Stimulated activated CD4-positive, alpha-beta T cell treated with anti-CD3 and anti-CD28 coated beads, Interleukin-15, amount 100 ng/mL, for 1 hour (primary cell): ENCODE measurements at places on chromosomes 12 and 14.

GRCh38 chr12:15152868-15153267 lies 68.3 kb downstream of the RERG start:
- no peak for DNase-seq

- DNase-seq, result no peak
Measured at GRCh38 chr12:120225200-120225558, 24.3 kb upstream of the RPLP0 start.

DNA sequence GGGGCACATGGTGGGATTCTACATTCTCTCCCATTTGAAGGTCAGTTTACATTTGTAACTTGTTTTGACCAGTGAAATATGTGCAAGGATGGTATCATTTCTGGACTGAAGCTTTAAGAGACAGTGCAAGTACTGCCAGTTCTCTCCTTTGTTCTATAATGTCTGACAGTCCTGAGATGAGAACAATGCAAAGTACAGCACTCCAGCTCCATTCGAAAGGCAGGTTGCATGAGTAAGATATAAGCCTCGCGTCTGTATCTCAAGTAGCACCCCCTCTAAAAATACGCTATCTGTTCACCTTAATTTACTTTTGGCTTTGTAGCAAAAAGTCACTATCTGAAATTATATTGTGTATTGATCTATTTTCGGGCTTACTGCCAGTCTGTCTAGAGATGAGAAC lies 1122.2 kb upstream of the TMEM132C start:
- DNase-seq, result no peak

DNA sequence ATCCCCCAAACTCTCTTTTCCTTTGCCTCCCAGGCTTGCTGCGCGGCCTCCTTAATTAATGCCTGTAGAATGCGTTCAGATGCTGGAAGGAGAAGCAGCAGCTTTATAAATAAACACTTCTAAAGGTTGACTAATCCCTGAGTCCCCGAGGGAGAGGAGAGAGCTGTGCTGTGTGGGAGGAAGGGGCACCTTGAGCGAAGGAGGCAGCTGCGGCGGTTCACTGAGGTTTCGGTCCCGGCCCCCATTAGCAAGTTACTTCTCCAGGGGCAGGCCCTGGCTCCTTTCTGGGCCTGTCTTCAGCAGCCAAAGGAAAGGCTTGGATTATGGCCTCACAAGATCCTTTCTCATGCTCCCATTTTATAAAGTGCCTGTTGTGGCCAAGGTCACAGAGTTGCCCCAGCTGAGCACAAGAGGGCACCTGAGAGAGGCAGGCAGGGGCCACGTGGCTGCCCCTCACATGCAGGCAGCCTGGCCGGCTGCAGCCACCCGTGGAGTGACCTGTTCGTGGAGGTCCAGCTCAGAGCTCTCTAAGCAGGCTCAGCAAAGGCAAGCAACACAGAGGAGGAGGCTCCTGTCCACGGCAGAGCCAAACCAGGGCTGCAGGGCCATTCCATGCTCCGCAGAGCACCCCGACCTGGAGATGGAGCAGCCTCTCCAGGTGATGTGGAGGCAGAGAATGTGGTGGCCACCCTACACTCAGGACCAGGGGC lies 15.0 kb upstream of the CACNA2D4 start:
- DNase-seq, result no peak

- DNase-seq, result no peak
Measured at GRCh38 chr14:68314642-68315041, 478.2 kb downstream of the ZFP36L1 start.

DNA sequence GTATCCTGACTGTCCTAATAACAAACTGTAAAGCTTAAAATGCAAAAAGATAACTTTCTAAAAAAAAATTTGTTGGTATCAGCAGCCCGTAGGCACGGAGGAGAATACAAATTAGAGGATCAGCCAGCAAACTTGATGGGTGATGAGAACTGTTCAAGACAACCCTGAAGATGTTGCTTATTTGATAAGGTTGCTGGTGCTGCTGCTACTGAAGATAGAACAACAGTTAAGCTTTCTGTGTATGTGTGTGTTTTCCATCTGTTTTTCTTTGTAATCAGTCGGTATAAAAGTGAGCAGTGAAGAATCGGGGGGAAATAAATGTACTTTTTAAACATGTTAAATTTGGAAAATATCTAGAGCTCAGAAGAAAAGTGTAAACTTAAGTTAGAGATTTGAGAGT lies 67.4 kb upstream of the POC1B start:
- no peak for DNase-seq

DNA sequence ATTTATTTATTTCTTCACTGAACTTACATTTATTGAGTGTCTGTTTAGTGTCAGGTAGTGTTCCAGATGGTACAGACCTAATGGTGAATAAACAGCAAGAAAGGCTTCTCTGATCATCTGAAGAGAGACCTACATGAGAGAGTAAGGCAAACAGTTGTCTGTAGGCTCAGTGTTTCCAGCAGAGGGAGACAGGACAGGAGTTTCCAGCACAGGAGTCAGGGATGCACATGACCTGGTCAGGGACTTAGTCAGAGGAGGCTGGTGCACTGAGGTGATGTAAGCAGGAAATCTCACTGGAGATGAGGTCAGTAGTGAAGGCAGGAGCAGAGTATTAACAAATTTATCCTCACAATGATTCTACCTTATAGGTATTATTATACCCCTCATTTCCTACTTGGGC lies 233.2 kb downstream of the MDGA2 start:
- no peak for DNase-seq

DNA sequence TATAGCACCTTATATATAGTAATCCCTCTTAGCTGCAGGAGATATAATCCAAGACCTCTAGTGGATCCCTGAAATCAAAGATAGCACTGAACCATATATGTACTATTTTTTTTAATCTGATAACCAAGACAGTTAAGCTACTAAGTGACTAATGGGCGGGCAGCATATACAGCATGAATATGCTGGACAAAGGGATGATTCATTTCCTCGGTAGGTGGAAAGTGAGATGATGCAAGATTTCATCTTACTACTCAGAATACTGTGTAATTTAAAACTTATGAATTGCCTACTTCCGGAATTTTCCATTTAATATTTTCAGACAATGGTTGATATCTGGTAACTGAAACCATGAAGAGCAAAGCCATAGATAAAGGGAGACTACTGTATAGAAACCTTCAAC lies 36.2 kb downstream of the PRMT8 start:
- no peak for DNase-seq

DNA sequence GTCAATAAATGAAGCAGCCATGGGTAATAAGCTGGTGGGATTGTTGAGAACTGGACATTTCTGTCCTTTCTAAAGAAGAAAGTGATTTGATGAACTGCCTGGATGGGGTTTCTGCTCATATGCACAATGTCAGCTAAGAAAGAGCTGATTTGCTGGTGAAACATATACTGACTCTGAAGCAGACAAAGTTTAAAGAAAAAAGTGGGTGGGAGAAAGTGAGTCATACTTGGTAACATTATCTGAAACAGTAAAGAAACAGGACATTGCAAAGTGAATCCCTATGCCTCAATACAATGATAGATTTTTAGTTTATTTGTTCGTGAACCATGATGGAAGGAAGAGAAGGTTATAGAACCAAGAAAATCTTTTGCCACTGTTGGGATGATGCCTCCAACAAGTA lies 95.6 kb upstream of the DNM1L start:
- no peak for DNase-seq

GRCh38 chr12:107732365-107732764 lies 28.6 kb downstream of the PRDM4 start:
- DNase-seq, result no peak

DNA sequence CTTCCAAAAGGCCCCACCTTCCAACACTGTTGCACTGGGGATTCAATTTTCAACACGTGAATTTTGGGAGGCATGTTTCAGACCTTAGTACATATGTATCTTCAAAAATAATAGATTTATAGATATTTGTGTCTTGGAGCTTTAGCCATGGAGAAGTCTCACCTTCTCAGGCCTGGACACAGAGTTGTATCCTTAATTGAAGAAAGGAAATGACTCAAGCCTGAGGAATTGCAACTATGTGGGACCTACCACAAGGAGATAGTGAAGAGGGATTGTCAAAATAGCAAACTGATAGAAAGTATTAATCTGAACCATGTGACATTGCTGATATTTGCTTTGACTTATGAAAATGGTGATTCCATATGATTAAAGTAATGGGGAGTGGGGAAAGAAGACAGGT lies 89.8 kb downstream of the ACSS3 start:
- no peak for DNase-seq

DNA sequence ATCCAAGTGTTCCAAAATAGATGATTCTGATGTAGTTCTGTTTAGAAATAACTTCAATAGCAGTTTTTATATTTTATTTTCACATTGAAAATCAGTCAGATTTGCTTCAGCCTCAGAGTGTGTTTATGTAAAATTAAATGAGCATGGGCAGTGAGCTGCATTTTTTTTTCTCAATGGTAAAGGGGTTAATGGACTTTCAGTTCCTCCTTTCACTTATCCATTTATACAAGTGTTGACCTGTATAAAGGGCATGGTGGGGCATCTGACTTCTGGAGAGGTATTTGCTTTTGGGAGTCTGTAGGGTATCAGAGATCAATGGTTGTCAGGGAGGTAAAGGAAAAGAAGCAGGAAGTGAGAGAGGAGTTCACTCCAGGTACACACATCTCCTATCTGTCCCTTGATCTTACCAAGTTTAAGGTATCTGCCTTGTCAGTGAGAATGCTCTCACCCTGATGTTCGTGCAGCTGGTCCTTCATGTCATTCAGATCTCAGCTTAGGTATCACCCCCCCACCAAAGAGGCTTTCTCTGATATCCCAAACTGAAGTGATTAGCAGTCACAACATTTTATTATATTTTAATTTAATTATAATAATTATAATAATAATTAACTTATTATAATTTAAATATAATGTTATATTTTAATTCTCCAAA lies 181.6 kb upstream of the LMNTD1 start:
- DNase-seq, result no peak

DNA sequence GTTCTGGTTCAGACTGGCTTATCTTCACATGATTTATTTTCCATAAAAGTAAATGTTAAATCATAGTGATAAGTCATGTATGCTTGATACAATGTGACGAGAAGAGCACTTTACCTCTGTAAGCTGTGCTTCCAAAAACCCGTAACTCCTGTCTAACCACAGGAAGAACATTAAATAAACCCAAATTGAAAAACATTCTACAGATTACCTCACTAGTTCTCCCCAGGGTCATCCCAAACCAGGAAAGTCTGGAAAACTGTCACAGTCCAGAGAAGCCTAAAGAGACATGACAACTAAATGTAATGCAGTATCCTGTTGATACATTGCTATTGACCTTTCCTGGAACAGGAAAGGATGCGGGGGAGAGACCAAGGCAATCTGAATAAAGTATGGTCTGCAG lies 32.5 kb upstream of the DUSP6 start:
- DNase-seq, result no peak

GRCh38 chr14:60254176-60254575 lies 5.2 kb downstream of the PPM1A start:
- DNase-seq, result no peak

DNA sequence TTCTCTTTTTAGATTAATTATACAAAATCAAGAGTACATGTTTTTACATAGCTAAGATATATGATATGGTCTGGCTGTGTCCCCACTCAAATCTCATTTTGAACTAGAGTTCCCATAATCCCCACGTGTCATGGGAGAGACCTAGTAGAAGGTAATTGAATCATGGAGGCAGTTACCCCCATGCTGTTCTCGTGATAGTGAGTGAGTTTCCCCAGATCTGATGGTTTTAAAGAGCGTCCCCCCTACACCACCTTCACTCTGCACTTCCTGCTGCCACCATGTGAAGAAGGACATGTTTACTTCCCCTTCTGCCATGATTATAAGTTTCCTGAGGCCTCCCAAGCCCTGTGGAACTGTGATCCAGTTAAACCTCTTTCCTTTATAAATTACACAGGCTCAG lies 21.4 kb upstream of the DRAM1 start:
- no peak for DNase-seq

- DNase-seq, result no peak
Measured at GRCh38 chr12:5861416-5861815, 83.6 kb downstream of the ANO2 start.

GRCh38 chr14:42322531-42323284 lies 716.0 kb downstream of the LRFN5 start:
- no peak for DNase-seq

DNA sequence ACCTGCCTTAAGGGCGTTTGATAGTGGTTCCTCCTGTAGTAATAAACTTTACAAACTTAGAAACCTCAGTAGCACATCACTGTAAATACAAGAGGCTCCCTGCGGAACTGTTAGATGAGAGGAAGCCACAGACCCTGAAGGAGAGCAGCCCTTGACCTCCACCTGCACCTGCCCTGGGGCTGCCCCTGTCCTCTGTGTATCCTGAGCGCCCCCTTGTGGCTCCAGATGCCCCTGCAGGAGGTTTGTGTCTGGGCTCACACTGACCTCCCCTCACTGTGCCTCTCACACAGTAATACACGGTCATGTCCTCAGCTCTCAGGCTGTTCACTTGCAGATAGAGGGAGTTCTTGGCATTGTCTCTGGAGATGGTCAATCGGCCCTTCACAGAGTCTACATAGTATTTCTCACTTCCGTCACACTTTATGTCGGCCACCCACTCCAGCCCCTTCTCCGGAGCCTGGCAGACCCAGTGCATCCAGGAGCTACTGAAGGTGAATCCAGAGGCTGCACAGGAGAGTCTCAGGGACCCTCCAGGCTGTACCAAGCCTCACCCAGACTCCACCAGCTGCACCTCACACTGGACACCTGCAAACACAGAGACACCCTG lies 1059.8 kb downstream of the TMEM121 start:
- peak; percentile 29 for DNase-seq

DNA sequence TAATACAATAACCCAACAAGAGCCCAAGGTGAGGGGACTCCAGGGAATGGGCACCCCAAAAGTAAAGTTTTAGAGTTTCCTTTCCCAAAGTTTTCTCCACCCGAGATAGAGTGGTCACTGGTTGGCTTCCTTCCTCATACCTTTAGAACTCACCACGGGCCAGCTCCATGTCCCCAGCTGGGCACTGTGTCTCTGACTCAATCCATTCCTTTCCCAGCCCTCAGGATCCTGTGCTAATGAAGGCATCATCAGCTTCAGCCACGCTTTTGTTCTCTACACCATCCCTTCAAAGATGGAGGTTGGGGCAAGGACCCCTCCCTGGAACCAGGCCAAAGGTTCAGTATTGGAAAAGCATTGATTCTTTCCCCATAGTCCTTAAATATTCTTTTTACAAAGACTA lies 59.8 kb upstream of the VASH1 start:
- no peak for DNase-seq
